ENCODE measurements at places on chromosomes 7 and 10. TPM values are rescaled to one million over a fixed set of nuclear protein-coding genes. Genes with fewer than 3 reads are reported as not detected.

Gene FAM237B
- total RNA-seq, result not detected

Gene CYP3A4
- total RNA-seq, result not detected

Gene PRSS1
- total RNA-seq, result 16.9 TPM

Gene H2BK1
- total RNA-seq, result not detected

Gene MRLN
- total RNA-seq, result not detected

Gene SPDYE8
- total RNA-seq, result not detected

Gene NODAL
- total RNA-seq, result not detected

Gene SYT15B
- 5.3 TPM for total RNA-seq

Gene KDM7A
- total RNA-seq, result 42.7 TPM

Gene RBP4
- total RNA-seq, result 23.1 TPM

Gene PSD
- total RNA-seq, result not detected

Gene NKX1-2
- not detected for total RNA-seq

Gene LIMK1
- 19.9 TPM for total RNA-seq

Gene PDE6C
- total RNA-seq, result not detected

Gene IGFBP1
- total RNA-seq, result not detected

Gene FRMPD2
- total RNA-seq, result not detected

Gene FGFR2
- total RNA-seq, result 16.2 TPM

Gene CFAP69
- 14.0 TPM for total RNA-seq

Gene PRLHR
- total RNA-seq, result not detected

Gene SLC29A3
- total RNA-seq, result 3.2 TPM

Gene TUBB8
- not detected for total RNA-seq

Gene SFTPA1
- total RNA-seq, result not detected

Gene FGL2
- 163 TPM for total RNA-seq

Gene TMEM236
- 2.0 TPM for total RNA-seq

All from thoracic aorta (tissue), 2 donors.